ENCODE measurements at places on chromosomes 5 and 9.

- DNase-seq = no peak
These were observed 49.9 kb downstream of the PTPN3 start for GRCh38 chr9:109448223-109448622.

DNA sequence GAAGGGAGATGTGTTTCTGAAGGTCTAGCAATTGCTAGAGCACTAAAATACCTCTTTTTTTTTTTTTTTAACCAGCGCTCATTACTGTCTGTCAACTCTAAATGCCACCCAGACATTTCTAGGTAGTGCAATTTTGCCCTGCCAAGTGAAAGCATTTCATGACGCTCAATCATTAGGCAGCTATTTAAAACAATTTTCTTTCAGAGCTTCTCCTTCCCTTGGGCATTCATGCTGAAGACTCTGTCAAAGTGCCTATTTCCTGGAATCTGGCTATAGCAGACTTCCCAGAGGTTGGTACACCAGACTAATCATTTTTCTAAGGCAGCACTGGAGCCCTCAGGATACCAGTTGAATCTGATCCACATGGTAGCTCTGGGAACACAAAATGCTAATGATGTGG, 97.0 kb upstream of the ANKRD55 start:
- DNase-seq = no peak

- DNase-seq = no peak
These were observed 123.9 kb upstream of the HAPLN1 start for GRCh38 chr5:83844449-83845068.

DNA sequence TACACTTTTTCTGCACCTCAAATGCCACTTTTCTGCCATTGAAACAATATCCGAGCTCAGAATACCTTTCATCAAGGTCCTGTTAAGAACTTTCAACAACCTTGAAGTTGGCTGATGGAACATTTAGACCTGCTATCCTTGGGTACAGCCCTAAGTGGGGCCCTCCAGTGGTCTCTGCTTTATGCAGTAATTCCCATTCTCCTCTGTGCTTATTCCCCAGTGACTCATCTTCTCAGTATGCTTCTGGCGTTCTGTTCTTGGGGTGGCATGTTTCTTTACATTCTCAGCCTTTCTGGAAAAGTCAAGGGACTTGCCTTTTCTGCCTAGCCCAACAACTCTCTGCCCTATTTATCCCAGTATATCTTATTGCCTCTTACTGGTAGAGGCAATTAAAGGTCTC, 7.1 kb downstream of the ANP32B start:
- no peak for DNase-seq

DNA sequence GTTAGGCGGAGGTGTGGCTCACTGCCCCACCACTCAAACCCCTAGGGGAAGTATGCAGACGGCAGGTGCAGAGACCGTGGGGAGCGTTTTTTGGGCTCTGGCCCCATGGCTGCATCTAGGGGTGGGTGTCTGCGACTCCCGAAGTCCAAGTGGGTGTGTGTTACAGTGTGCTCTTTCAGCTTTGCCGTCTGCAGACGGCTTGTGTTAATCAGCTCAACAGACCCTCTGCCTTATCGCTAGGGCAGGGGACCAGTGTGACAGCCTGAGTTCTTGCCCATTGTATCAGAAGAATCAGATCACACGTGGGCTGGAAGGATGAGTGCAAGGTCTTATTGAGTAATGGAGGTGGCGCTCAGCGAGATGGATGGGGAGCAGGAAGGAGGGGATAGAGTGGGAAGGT, 162.8 kb downstream of the ENC1 start:
- no peak for DNase-seq

DNA sequence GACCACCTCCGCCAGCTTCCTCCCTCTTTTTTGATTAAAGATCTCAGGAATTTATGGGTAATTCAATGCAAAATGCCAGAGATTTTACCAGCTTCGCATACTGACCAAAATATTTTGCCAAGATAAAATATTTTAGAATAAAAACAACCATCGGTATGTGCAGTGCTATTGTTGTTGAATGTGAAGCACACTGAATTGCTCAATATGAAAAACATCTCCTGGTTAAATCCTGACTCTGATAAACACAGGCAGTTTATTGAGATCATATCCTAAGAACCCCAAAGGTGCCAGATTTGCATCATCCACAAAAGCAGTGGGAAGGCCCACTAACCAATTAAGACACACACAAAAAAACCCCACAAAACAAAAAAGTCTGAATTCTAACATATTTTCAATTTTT, 202.4 kb downstream of the GLIS3 start:
- no peak for DNase-seq

GRCh38 chr5:80655231-80655774, 520 bp upstream of the DHFR start:
- DNase-seq = no peak

GRCh38 chr5:125075567-125075966, 329.1 kb upstream of the ZNF608 start:
- no peak for DNase-seq

DNA sequence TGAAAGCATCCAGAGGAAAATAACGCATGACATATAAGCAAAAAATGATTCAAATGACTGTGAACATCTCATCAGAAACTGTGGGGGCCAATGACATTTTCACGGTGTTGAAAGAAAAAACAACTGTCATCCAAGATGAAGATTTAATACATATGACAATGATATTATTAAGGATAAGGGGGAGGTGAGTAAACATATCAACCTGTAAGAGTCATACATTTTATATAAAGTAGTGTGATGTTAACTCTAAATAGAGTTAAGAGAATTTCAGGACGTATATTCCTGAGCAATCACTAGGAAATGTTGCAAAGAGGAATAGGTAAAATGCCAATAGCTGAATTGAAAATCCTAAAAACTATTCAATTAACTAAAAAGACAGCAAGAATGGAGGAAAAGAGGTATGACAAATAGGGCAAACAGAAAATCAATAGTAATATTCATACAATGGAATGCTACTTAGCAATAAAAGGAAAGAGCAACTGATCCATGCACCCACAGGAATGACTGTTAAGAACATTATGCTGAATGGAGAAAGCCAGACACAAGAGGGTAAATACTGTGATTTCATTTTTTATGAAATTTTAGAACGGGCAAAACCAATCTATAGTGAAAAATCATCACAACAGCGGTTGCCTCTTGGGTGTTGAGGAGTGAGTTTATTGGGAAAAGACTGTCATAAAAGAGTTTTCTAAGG, 92.4 kb upstream of the JAK2 start:
- no peak for DNase-seq

GRCh38 chr9:123589361-123590239, 233.6 kb downstream of the CRB2 start:
- no peak for DNase-seq

DNA sequence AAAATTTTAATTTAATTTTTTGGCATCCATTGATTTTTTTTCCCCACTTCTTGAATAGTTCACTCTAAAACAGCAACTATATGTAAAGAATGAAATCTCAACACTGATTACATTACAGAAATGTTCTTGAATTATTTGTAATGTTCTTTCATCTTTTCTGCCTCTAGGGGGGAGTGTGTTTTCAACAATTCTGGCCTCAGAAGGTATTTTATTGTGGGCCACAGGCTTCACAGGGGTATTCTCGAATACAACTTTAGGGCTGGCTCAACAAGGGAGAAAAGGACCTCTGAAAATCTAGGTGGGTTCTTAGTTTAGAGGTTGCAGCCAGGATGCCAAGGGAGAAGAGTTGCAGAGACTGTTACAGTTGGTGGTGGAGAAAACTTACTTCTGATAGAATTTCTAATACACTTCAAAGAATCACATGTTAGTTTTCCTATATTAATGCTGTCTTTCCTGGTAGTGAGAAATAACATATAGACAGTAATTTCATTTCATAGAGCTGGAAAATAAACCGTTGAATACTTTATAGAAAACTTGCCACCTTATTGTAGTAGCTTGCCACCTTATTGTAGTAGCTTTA, 3.6 kb upstream of the NPR3 start:
- peak; percentile 21 for DNase-seq

DNA sequence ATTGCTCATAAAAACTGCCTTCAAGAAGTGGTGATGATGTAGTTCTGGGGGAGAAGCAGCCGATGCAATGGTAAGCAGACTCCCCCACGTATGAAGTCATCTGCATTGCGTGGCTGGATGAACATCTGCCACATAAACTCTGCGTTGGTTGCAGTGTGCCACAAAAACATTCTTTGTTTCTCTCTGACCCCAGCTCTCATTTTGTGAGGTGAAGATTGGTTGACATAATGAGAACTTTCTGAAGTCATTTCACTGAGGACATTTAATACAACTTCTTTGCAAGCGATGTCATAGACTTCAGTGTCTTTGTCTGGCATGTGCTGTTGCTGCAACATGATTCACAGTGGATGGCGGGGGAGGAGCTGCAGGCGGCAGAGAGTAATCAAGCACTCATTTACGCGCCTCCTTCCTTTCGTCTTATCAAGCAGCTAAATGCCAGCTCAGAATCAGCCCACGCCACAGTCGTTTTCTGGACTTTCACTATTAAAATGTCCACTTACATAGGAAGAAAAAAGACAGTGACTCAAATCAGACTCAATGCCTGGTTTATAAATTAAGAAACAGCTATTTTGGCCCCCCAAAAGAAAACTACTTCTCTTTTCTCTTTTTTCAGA, 91.5 kb upstream of the NFIL3 start:
- no peak for DNase-seq

GRCh38 chr9:4082948-4083347, 216.9 kb downstream of the GLIS3 start:
- DNase-seq = no peak

DNA sequence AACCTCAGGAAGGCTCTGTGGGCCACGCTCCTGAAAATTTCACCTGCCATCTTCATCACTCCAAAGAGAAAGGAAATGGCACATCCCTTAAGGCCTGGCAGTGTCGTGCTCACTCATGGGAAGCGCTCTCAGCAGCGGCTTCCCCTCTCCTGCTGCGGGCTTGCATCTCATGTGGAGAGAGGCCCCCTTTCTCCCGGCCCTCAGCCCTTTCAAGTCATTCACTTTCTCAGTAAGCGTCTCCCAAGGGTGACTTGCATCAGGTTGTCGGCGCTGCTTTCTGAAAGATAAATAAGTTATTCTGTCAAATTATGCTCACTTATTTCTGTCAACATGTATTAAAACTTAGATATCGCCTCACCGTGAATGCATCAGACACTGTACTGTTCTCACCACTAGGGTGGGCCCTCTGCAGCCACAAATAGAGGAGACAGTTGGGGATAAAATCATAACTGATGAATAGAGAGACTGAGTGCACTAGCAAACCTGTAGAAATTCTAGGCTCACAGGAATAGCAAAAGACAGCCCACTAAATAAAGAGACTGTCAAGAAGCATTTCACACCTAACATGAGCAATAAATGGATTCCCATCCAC, 174.6 kb downstream of the RFK start:
- DNase-seq = no peak

DNA sequence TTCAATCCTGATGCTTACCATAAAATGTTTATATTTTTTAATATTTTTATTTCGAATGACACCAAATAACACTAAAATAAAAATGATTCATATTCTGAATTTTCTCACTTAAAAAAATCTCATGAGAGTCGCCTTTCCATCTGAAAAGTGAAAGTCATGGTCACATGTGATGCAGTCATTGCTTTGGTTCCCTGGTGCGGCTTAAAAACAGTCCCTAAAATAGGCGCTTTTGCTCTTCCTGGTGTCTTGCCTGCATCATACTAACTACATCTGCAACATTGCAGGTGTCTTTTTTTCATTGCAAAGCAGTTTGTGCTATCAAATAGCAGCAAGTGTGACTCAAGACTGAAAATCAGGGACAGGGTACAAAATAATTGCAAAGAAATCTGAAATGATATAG, 185.2 kb upstream of the NREP start:
- no peak for DNase-seq

GRCh38 chr9:70480405-70480980, 66.0 kb upstream of the KLF9 start:
- DNase-seq = peak; percentile 50

DNA sequence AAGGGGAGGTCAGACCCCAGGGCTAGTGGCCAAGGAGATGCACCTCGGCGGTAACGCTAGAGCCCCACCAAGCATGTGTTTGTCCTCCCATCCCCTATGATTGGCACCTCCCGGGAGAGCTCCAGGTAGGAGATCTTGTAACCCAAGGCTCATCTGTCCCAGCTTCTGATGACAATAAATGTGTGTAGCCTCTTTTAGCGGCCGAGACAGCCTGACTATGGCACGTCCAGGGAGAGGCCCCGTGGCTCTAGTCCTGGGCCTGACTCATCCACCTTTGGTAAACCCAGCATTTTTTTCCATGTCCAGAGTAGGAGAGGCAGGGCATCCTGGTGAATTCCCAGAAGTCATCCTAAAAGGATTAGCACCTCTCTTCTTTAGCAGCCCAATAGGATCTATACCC, 39.2 kb downstream of the IRF1 start:
- DNase-seq = no peak

- DNase-seq = no peak
These were observed 239.5 kb downstream of the MCTP1 start for GRCh38 chr5:95045181-95045965.

DNA sequence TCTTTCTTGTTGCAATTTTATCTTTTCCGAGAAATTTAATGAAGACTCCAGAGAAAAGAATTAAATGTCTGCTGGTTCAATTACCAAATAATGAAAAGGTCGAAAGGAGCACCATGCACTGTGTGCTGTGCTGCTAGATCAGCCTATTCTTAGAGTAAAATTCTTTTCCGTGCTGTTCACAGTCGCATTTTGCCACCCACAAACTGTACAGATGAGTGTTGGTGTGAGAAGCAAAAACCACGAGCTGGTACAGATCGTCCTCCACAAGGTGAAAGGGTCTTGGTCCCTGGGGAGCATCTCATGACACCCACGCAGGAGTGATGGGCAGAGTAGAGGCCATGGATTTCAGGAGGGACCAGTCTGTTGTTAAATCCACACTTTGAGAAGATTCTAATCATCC, 143.8 kb upstream of the PUM3 start:
- DNase-seq = no peak

GRCh38 chr5:154761046-154761736, 6.0 kb downstream of the LARP1 start:
- no peak for DNase-seq

- peak; percentile 77 for DNase-seq
These were observed 24.4 kb upstream of the GRPEL2 start for GRCh38 chr5:149320791-149321330.

GRCh38 chr5:78569441-78569840, 79.1 kb downstream of the LHFPL2 start:
- peak; percentile 65 for DNase-seq

DNA sequence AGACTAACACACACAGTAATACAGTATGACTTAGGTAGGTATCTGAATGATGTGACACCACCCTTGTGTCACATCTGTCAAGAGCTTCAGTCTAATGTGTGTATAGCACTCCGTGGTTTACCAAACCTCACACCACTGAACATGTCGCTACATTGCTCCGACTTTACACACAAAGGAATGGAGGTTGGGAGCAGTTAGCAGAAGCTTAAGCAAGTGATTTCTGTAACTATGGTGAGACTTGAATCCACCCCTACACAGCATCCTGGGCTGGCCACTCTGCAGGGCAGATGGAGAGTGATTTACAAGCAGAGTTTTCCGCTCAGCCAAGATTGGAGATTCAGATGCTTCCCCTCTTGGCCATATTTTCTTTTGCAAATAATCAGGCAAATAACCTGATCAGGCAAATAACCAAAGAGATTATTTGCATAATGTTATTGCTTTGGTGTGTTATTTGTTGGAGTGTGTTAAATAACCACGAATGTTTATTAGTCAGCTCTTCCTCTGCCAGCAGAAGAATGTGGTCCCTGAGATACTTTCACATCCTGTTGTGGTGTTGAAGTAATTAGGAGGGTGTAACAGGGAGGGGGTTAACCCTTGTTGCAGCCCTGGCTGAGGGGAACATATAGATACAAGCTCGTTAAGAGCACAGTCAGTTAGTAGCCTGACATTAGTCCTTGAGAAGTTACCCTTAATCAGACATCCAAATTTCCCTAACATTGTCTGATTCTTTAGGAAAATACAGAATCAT, 92.8 kb downstream of the SNX18 start:
- DNase-seq = no peak

- no peak for DNase-seq
These were observed 20.1 kb downstream of the CLPTM1L start for GRCh38 chr5:1324719-1325190.
